Effector memory CD4-positive, alpha-beta T cell (primary cell): ENCODE measurements at places on chromosomes 5 and 9.
A peak's percentile ranks its signal among the peaks of the same experiment; 100 is the strongest.

GRCh38 chr9:129451089-129451656 lies 169.7 kb downstream of the C9orf50 start:
- no peaks in the 10 kb centered on the region for H3K4me1 ChIP-seq
- H3K27me3 ChIP-seq: no peaks in the 10 kb centered on the region
- no peak overlapping the region for H3K27ac ChIP-seq
- H3K4me3 ChIP-seq: no peak overlapping the region
- no peaks in the 10 kb centered on the region for H3K36me3 ChIP-seq

DNA sequence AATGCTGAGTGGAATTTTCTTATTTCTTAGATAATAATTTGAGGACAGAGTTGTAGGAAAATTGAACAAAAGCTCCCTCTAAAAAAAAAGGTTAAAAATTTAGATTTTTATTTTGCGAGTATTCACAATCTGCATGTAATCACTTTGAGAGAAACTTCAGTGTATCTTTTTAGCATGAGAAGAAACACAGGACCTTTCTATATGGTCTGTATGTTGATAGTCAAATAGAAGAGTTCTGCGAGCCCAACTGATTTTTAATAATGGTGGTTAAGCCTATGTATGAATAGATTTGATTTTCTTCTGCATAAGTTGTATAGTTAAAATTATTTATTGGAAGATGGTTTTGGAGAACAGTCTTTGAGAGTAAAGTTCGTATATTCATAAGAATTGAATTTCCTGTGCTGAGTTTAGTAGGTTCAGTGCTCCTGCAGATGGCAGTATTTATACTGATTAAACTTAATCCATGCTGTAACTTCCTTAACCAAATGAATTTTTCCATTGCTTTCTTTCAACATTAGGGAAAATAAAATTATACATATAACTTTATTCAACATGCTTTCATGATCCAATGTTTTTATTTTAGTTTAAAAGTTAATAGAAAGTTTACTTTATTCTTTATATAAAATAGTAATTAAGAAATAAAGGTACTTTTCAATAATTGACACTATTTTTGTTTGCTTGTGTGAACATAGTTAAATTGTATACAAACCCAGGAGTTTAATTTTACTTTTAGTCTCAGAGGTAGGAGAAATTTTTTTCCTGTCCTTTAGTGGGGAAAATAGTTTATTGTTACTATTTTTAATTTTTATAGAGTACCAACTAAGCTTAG lies 19.6 kb downstream of the TCERG1 start:
- H3K4me3 ChIP-seq: no peak overlapping the region
- H3K27ac ChIP-seq: no peak overlapping the region
- no peaks in the 10 kb centered on the region for H3K4me1 ChIP-seq
- no peak for DNase-seq
- no peaks in the 10 kb centered on the region for H3K27me3 ChIP-seq

- peak overlapping the region; percentile 95 for H3K4me3 ChIP-seq
- H3K36me3 ChIP-seq: no peaks in the 10 kb centered on the region
- peak; percentile 14 for DNase-seq
- H3K4me1 ChIP-seq: peaks cover 22% of the 10 kb centered on the region
Observed at GRCh38 chr9:34047864-34048726, 592 bp downstream of the UBAP2 start.

DNA sequence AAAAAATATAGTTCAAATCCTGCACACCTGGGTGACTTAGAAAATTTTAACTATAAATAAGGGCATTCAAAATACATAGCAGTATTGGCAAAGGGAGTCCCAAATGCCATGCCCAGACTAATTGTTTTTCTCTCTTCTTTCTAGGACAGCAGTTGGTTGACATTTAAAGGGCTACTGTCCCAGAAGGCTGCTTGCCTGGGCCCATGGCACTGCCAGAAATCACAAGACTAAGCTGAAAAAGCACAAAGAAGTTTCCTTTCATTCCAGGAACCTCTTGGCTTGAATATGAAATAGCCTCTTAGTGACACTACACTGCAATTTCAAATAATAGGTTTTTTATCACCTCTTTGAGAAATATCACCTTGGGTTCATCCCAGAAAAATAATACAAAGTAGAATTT lies 388.9 kb upstream of the TRPC7 start:
- no peaks in the 10 kb centered on the region for H3K4me1 ChIP-seq
- H3K27ac ChIP-seq: no peak overlapping the region
- no peak overlapping the region for H3K4me3 ChIP-seq
- no peaks in the 10 kb centered on the region for H3K36me3 ChIP-seq
- no peaks in the 10 kb centered on the region for H3K27me3 ChIP-seq

DNA sequence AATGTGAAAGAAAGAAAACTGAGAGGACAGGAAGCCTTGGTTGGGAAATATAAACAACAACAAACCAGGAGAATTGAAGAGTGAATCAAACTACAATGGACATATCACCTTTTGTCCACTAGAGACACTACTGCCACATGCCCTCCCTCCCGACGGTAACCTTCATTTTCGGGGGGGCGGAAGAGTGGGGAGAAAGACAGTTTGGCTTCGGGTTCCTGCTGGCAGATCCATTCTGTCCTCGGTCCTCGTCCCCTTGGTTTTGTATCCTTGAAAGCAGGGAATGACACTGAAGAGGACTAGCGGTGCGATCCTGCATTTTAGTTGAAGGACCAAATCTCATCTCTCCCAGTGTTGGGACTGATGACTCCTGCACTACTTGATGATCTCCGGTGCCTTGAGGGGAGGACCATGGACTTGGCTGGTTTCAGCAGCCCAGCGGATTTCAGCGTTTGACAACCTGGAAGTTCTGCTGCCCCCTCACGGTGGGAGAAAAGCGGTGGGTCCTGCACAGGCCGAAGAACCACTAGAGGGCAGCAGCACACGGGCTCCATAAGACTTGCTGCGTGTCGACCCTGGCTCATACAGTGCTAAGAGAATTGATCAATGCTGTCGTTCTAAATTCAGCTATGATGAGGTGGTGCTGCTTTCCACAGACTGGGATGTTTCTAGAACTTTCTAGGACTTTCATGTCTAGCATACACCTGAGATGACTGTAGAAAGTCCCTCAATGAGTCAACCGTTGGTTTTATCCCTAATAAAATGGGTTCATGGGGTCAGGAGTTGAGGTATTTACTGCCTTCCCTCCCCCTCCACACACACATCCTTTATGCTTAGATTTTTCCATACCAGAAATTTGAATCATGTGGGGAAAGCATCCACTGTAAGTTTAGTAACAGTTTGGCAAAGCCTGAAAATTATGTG lies 15.1 kb upstream of the ZNF131 start:
- peak overlapping the region; percentile 39 for H3K27ac ChIP-seq
- no peaks in the 10 kb centered on the region for H3K27me3 ChIP-seq
- peak; percentile 82 for DNase-seq
- peak overlapping the region; percentile 51 for H3K4me3 ChIP-seq

GRCh38 chr5:178336889-178337288 lies 104.3 kb upstream of the PHYKPL start:
- no peaks in the 10 kb centered on the region for H3K36me3 ChIP-seq
- no peak for DNase-seq
- H3K4me3 ChIP-seq: no peak overlapping the region
- H3K27me3 ChIP-seq: no peaks in the 10 kb centered on the region

DNA sequence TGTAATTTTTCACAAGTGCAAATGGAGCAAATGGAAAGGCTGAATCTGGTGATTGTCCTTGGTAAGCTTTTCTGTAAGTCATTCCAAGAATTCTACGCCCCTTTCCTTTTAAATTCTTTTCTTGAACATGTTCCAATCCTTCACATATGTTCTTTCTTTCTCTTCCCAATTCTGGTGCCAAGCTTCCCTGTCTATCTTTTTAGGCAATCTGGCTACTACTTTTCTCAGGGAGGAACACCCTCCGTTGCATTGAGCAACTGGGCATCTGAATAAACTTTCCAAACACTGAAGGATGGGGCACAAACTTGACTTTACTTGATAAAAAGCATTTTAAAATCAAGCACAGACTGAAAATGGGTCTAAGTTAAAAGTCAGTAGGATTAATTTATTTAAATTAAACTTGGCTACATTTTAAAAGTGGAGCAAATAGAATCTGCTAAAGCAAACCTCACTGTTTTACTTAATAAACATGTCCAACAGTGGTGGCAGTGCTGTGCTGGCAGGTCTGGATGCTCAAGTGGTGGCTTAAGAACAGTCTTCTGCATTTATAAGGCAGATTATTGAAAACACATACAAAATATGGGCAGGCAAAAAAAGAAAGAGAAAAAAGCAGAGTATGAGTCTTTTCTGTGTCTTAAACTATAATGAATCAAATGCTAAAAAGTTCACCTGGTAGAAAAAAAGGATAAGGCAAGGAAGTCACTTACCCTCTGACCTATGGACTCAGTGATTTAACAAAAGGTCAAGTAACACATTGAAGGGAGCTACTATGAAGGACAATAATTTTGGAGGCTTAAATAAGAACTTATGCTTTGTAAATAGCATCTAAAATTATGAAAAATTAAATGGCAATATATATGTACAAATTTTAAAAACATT lies 5.4 kb downstream of the ELL2 start:
- no peak overlapping the region for H3K27ac ChIP-seq
- no peaks in the 10 kb centered on the region for H3K27me3 ChIP-seq
- H3K36me3 ChIP-seq: no peaks in the 10 kb centered on the region
- peaks cover 10% of the 10 kb centered on the region for H3K4me1 ChIP-seq
- no peak for DNase-seq

- no peak overlapping the region for H3K4me3 ChIP-seq
- H3K36me3 ChIP-seq: no peaks in the 10 kb centered on the region
- no peak overlapping the region for H3K27ac ChIP-seq
- no peaks in the 10 kb centered on the region for H3K27me3 ChIP-seq
- H3K4me1 ChIP-seq: no peaks in the 10 kb centered on the region
Observed at GRCh38 chr9:37923796-37924427, 20.0 kb upstream of the SLC25A51 start.

GRCh38 chr5:856531-857425 lies 6.0 kb upstream of the ZDHHC11 start:
- H3K4me3 ChIP-seq: no peak overlapping the region
- H3K36me3 ChIP-seq: no peaks in the 10 kb centered on the region
- no peak overlapping the region for H3K27ac ChIP-seq
- no peaks in the 10 kb centered on the region for H3K4me1 ChIP-seq

GRCh38 chr9:903886-904285 lies 62.4 kb downstream of the DMRT1 start:
- H3K4me1 ChIP-seq: no peaks in the 10 kb centered on the region
- no peaks in the 10 kb centered on the region for H3K36me3 ChIP-seq
- H3K27me3 ChIP-seq: peaks cover 7% of the 10 kb centered on the region
- no peak overlapping the region for H3K4me3 ChIP-seq
- no peak for DNase-seq
- H3K27ac ChIP-seq: no peak overlapping the region

- H3K27ac ChIP-seq: no peak overlapping the region
- no peaks in the 10 kb centered on the region for H3K36me3 ChIP-seq
- H3K4me3 ChIP-seq: no peak overlapping the region
- H3K27me3 ChIP-seq: peaks cover 7% of the 10 kb centered on the region
- H3K4me1 ChIP-seq: no peaks in the 10 kb centered on the region
- DNase-seq: no peak
Observed at GRCh38 chr5:178284093-178284675, 51.6 kb upstream of the PHYKPL start.
